Iris pigment epithelial cell (primary cell): ENCODE measurements at places on chromosomes 2 and 18.

DNA sequence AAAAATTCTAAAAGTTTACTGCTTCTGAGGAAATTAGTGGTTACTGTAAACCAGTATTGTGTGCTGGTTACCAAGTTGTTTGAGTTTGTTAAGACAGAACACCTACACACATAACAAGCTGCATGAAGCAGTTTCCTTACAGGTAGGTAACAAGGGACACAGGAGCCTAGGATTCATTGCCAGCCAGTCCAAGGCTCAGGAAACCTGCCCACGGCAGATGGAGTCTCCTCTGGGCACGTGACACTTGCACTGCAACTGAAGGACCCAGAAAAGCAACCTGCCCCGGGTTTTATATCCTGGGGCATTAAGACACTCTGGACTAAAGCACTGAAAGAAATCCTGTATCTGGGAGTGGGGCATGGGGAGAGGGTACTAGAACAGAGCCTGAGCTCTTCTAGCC lies 639.3 kb downstream of the ADCYAP1 start:
- no peak for DNase-seq

- no peak for DNase-seq
Measured at GRCh38 chr2:167653131-167653530, 594.3 kb downstream of the STK39 start.

GRCh38 chr2:191303140-191304005 lies 58.2 kb downstream of the MYO1B start:
- DNase-seq: peak; percentile 57

GRCh38 chr2:7725171-7725849 lies 808.1 kb downstream of the RNF144A start:
- DNase-seq: no peak

DNA sequence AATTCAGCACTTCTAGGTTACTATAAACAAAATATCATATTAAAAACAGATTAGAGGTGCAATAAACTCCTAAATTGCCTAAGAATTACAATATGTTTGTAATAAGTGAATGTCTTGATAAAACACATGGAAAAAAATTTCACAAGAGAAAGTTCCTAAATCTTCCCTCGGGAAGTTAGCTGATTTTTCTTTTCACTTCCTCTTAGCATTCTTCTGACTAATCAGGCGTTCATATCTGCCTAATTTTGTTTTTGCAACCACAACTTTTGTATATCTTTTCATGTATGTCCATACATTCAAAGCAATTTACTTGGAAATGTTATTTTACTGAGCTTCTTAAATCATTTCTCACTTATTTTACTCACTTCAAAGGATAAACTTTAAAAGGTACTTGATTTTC lies 88.5 kb downstream of the RTTN start:
- no peak for DNase-seq

GRCh38 chr2:201532686-201533304 lies 81.3 kb downstream of the STRADB start:
- peak; percentile 94 for DNase-seq

- no peak for DNase-seq
Measured at GRCh38 chr2:160372010-160372356, 121.6 kb downstream of the RBMS1 start.

- DNase-seq: no peak
Measured at GRCh38 chr2:76711490-76711889, 810.7 kb downstream of the LRRTM4 start.

- DNase-seq: no peak
Measured at GRCh38 chr2:129189617-129190319, 789.7 kb upstream of the RAB6C start.

DNA sequence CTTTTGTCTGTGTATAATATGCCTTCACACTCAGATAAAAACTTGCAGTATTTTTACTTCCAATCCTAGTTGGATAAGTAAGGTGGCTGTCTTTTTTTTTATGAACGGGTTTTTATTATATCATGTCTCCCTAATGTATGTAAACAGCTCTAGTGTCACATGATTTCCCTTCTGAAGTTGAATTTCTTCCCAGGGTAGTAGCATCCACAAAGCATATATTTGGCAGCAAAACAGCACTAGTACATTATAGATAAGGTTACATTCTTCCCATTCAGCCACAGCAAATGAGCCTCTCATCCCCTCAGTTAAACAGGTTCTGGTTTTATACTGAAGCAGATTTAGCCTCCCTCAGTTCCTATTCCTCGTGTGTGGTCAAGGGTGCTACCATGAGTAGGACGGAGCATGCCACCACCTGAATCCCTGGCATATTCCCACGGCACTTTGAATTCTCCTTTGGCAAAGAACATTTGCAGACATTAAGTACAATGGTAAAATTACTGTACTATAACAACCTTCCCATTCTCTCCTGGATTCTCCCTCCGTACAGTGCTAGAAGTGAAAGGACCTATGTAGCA lies 15.4 kb upstream of the DTNA start:
- DNase-seq: peak; percentile 6

- DNase-seq: no peak
Measured at GRCh38 chr2:160063271-160063670, 856 bp upstream of the PLA2R1 start.
